ENCODE measurements at places on chromosomes 4 and X.
A peak's percentile ranks its signal among the peaks of the same experiment; 100 is the strongest.

- no peak for DNase-seq
Observed at GRCh38 chrX:17435476-17435875, 60.5 kb downstream of the NHS start.

GRCh38 chr4:76607266-76607799 is 172.3 kb downstream of the SHROOM3 start:
- no peak for DNase-seq

GRCh38 chr4:129342819-129343408 is 247.0 kb downstream of the C4orf33 start:
- no peak for DNase-seq

GRCh38 chrX:70253377-70254062 is 6.5 kb downstream of the P2RY4 start:
- no peak for DNase-seq

DNA sequence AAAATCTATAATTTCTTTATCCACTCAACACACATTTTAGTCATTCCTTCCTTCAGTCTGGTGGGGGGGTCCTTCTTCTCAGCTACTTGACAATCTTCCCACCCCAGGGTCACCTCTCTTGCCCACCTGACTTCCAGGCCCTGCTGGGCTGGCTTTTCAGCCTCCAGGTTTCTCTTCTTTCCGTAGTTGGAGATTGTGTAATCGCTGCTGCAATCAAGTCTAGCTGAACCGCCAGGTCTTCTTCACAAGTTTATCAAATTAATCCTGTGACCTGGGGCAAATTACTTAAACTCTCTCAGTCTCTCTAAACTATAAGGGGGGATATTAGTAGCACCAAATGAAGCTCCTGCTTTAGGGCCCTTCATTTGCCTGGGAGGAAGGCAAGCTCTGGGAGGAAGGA is 102.9 kb upstream of the TNIP3 start:
- DNase-seq: no peak

DNA sequence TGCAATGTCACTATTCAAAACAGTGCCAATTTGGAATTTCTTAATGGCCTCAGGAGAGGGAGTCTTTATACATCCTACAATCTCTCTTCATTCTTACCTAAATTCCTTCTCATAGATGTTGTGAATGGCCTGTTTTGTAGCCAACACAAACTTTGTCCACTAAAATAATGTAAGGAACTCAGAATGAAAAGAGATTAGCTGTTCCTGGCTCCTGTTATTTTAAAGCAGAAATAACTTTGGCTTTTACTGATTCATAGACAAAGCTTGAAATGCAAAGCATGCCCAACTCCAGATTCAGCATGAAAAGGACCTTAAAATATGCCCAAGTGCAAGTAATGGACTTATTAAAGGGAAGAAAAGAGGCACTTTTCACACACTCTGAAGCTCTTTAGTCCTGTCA is 146.0 kb upstream of the GPC4 start:
- DNase-seq: no peak

- DNase-seq: no peak
Observed at GRCh38 chr4:156190615-156191014, 236.9 kb upstream of the CTSO start.

DNA sequence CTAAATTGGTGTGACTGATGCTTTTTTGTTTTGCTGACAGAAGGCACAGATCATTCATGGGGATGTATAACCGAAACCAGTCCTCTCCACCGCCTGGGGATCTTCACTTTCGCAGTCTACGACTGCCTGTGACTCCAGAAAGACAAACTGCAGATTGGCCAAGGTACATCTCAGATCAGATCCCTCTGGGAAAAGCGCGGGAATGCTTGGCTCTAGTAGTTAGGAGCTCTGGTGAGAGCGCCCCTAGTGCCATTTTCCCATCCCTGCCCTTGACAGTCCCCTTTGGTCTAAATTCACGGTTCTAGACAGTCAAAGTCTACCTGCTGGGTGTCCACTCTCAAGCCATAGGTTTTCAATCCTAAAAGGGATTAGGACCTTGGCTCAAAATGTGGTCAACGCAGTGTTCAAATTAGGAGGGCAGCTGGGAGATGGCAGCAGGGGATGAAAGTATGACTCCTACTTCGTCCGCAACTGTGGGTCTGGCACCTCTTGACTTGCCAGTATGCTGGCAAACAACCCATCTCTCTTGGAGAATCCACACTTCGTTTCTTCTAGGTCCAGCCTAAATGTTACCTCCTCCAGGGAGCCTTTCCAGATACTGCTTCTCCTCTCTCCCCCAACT is 6.9 kb upstream of the HAND2 start:
- no peak for DNase-seq

DNA sequence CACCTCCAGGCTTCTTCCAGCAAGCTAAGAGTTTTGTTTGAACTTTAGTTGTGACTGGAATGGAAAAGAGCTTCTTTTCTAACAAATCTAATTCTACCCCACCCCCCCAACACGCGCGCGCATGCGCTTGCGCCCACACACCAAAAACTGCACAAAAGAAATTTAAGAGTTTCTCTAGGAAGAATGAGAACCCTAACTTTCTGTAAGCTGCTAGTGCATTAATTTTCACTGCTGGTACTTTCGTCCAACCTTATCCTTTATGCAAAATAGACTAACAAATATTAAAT is 9.0 kb upstream of the INTU start:
- no peak for DNase-seq

DNA sequence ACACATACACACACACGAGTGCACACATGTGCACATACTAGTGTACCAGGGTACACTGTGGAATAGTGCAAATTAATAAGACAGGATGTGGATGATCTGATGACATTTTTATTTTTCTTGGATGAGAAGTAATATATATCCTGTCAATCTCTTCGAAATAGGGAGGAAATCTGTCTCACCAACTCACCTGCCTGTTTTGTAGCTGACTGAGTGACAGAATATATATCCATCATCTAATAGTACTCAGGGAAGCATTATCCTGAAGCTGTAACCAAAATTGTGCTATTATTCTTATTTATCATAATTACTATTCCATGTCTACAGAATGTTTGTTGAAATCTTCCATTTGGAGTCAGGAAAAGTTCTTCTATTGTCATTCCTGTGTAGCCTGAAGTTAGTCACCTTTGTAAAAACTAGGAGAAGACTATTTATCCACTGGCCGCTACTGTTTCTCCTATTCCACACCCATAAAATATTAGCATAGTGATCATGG is 888.0 kb downstream of the TRAM1L1 start:
- DNase-seq: no peak

DNA sequence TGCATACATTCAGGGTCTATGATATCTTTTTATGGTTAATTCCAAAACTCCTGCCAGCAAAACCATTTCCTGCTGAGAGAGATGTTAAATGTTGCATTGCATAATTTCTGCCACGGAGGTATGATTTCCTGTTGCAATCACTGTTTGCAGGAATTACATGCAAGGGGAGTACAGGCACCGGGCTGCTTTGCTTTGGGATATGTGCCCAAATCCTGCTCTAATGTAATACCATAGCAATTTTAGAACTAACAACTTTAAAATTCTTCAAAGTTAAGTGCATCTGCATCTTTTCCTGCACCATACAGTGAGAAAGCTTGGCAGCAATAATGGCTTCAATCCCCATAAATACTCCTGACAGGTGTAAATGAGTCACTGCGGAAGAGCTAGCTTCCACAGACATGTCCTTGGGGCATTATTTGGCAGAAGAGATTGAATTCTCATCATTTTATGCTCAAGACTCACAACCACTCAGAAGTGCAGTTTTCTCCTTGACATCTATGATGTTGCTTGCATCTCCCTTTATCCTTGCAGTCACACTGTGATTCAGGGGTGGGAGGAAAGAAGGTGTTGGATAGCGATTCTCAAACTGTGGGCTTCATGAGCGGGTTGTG is 29.6 kb downstream of the TRIM2 start:
- no peak for DNase-seq

- DNase-seq: no peak
Observed at GRCh38 chr4:157220371-157220881, at the start of gene GRIA2. Gene GRIA2 (plus strand): TSS chr4:157220728. CDS start chr4:157221043, 315 bp downstream.

DNA sequence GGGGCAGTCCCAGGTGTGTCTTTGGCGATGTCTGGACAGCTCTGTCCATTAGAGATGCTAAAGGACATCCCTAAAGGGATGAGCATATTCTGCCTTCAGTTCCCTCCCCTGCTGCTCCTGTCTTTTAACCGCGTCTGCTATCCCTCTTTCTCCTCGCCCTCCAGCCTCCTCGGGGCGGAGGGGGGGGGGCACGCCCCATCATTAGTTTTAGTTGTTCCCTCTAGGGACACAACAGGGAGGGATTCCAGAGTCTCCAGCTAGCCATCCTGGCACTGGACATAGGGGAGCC is 1.1 kb downstream of the MSL3 start:
- no peak for DNase-seq

DNA sequence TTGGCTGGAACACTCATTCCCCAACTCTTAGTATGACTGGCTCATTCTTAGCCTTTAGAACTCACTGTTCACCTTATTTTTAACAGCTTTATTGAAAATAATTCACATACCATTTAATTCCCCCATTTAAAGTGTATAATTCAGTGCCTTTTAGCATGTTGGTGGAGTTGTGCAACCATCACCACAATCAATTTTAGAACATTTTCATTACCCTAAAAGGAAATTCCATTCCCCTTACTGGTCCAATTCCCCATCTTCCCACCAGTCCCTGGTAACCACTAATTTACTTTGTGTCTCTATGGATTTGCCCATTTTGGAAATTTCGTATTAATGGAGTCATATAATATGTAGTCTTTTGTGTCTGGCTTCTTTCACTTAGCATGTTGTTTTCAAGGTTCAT is 19.7 kb downstream of the NHSL2 start:
- no peak for DNase-seq

DNA sequence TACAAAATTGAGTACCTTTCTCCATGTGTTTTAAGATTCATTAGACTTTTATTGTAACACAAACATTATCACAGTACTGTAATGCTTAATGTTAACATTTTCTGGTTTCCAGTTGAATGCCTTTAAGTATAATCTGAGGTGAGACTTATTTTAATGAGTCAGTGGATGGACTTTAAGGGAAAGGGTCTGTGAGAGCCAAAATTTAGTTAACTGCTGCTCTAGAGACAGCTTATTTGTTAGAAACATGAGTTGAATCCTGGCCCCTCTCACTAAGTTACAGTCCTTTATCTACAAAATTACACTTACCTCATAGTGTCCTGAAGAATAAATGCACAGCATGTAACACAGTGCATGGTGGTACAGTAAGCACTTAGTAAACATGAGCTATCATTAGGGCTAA is 66.0 kb downstream of the PGRMC2 start:
- DNase-seq: no peak

DNA sequence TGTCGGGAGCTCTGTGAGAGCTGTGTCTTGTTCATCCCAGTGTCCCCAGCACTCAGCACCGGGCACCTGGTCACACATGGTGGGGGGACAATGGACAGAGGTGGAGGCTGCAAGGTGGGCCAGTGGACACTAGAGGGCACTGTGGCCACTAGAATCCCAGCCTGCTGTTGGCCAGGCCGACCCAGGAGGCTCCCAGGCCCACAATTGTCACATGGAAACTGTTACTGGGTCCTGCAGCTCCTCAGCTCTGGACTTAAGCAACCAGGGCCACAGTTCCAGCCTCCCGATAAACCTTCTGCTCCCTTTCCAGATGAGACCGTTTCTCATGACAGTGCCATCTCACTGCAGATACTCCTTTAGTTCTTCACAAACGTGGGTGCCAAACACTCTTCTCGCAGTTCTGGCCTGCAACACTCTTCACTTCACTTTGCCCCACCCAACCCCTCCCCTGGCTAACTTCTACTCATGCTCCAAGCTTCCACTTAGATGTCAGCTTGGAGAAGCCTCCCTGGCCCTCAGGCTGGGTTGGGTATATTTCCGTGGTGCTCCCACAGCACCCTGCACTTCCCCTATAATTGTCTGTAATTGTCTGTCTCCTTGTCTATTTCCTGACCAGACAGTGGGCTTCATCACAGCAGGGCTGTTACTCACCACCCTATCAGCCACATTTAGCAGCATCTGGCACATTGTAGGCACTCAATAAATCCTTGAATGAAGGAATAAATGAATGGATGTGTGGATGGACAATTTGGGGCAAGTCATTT is 3.5 kb upstream of the IQSEC2 start:
- DNase-seq: peak; percentile 37

- DNase-seq: peak; percentile 55
Observed at GRCh38 chr4:169612871-169613859, 782 bp upstream of the NEK1 start.

- DNase-seq: no peak
Observed at GRCh38 chr4:44160776-44161367, 287.7 kb downstream of the KCTD8 start.

DNA sequence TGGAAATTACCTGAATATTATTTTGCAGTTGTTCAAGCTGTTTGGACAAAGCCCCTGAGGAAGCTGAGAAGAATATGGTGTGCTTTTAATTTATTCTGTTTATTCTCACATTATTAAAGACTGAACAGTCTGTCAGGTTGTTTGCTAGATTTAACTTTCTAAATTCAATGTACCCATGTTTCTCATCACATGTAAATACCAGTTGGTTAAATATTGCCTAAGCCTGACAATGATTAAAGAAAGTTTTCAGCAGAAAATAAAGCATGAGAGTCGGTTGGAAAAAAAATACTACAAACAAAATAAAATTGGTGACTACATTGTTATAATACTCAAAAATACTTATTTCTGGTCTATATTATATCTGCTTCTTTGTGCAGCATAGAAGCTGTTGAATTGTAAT is 1974.7 kb downstream of the ARAP2 start:
- no peak for DNase-seq

DNA sequence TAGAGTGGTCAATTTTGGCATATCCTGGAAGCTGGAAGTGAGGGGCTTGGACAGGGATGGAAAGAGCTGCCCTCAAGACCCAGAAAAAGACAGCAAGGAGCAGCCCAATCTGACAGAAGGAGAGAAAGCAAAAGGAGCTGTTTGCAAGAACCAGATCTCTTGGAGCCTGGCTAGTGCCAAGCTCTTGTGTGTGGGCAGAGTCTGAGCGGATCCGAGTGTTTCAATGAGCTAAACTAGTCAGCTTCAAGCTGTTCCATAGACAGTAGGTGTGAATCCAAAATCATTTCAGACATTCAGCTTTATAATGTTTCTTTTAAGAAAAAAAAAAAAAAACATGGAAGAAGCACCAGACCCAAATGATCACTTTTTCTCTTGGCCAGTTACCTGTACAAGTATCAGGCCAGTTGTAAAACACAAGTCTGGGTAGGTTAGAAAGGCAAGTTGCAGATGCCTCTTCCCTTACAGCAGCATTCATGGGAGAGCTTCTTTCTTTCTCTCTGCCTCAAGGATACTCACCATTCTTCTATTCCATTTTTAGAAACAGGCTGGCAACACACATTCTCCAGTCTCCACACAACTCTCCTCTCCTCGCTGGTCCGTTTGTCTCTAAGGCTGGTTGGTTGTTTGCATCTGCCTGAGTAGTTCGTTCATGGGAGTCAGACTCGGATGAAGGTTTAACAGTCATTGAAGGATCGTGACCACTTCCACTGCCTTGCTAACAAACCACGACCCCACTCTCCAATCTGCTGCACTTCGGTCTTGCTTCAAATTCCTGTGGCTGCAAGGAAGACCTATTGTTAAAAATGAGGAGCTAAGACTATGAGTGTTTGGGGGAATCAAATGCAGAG is 105.2 kb upstream of the GATB start:
- no peak for DNase-seq

GRCh38 chr4:152243896-152244595 is 291.8 kb downstream of the FBXW7 start:
- DNase-seq: no peak

- DNase-seq: no peak
Observed at GRCh38 chrX:18406531-18407266, 18.7 kb upstream of the CDKL5 start.

GRCh38 chr4:172776203-172776861 is 392.3 kb upstream of the GALNT7 start:
- DNase-seq: no peak

GRCh38 chr4:2806390-2807355 is 13.8 kb downstream of the SH3BP2 start:
- no peak for DNase-seq

- DNase-seq: no peak
Observed at GRCh38 chrX:103157496-103158316, 57.2 kb upstream of the BEX4 start.

All from stimulated activated CD4-positive, alpha-beta T cell treated with anti-CD3 and anti-CD28 coated beads, Interleukin-1b, Interleukin-23, amount 100 ng/mL, for 4 hours (primary cell).